ENCODE measurements at places on chromosomes 1 and 21.
A peak's percentile ranks its signal among the peaks of the same experiment; 100 is the strongest.

DNA sequence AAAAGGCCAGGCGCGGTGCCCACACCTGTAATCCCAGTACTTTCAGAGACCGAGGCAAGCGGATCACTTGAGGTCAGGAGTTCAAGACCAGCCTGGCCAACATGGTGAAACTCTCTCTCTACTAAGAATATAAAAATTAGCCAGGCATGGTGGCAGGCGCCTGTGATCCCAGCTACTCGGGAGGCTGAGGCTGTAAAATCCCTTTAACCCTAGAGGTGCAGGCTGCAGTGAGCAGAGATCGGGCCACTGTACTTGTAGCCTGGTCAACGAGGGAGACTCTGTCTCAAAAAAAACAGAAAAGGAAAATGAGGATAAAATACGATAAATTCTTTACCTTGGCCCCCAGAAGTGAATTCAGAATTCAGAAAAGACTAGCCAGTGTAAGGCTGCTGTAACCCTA lies 1.6 kb downstream of the TMEM50B start:
- no peak for DNase-seq

DNA sequence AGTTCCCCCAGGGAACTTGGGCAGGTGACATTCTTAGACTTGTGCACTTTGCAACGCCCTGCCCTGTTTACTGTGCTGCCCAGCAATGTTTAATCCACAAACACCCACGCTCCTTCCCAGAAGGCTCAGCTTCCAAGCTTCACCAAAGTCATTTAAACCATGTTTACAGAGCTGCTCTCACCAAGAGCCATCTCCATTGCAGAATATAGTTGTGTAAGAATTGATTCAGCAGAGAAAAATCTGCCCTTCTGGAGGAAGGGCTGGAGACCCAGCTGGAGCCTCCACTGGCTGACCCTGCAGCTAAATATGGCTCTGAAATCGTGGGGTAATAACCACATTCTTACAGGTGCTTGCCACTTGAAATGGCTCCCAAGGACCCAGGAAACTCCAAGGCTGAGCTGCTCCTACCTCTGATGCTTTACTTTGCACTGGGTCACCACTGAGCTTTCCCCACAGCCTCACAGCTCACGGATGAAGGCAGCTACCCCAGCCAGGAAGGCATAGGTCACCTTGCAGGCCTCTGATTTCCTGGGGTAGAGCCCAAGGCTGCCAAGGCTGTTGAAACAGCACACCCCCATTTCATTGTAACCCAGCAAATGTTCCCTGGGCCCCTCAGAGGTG lies 8.7 kb downstream of the CAPN2 start:
- DNase-seq, result no peak

- no peak for DNase-seq
Observed at GRCh38 chr1:23422941-23423340, 1.6 kb downstream of the TCEA3 start.

DNA sequence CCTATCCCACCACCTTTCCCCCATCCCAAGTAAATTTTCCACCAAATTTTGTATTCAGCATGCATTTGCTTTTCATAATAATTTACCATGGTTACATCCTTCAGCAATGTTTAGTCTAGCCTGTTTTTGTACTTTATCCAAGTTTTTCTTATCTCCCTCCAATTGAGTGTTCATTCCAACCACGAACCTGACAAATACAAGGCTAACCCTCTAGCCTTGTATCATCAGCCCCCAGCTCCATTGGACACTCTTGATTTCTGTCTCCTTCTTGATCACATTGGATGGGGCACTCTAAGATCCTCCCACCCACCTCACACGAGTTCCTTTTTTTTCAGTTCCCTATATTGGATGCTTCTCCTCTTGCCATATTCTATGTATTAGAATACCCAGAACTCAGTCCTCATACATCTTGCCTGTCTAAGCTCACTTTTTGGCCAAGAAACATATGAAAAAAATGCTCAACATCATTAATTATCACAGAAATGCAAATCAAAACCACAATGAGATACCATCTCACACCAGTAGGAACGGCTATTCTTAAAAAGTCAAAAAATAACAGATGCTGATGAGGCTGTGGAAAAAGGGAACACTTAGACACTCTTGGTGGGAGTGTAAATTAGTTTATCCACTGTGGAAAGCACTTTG lies 40.5 kb upstream of the SLC35F3 start:
- no peak for DNase-seq

- DNase-seq, result no peak
Observed at GRCh38 chr1:14606632-14607031, 8.1 kb downstream of the KAZN start.

GRCh38 chr1:9849691-9850441 lies 26.1 kb upstream of the CLSTN1 start:
- peak; percentile 16 for DNase-seq

DNA sequence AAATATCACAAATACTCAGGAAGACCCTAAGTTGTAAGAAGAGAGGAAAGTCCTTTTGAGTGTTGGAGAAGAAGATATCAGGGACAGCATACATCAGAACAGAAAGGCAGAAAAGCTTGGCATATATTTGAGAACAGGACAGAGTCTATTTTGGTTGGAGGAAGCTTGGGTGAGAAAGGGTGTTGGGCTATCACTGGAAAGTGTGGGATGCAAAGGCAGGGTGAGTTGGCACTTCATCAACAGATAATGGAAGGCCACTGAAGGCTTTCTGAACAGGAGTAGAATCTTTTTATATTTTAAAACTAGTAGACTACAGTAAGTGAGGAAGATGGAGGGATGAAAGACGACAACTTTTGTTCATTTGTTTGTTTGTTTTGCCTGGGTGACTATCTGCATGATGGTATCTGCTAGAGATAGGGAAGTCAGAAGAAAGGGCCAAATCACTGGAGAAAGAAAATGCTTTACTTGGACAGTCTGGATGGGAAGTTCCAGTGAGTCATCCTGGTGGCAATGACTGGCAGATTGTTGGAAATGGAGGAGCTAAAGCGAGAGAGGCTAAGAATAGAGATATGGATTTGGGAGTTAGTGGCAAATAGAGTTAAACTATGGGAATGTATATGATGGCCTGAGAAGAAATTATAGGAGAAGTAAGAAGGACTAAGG lies 33.7 kb upstream of the KCNA2 start:
- DNase-seq, result no peak

- DNase-seq, result no peak
Observed at GRCh38 chr1:10634428-10635084, 159.8 kb downstream of the PEX14 start.

DNA sequence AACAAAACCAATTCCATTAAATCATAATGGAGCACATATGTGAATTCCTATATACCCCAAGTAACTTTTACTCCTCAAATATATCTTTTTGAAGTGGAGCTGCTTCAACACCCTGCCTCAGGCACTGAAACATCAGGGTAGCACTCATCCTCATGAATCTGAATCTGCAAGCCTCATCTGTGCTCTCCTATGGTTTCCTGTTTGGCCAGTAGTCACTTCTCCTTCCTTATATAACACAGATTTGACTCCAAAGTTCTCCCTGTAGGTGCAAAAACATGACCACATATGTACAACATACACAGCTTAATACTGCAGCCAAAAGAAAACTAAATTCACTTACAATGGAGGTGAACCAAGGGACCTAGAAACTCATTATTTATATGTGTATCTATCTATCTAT lies 7.2 kb downstream of the TRIT1 start:
- DNase-seq, result no peak

DNA sequence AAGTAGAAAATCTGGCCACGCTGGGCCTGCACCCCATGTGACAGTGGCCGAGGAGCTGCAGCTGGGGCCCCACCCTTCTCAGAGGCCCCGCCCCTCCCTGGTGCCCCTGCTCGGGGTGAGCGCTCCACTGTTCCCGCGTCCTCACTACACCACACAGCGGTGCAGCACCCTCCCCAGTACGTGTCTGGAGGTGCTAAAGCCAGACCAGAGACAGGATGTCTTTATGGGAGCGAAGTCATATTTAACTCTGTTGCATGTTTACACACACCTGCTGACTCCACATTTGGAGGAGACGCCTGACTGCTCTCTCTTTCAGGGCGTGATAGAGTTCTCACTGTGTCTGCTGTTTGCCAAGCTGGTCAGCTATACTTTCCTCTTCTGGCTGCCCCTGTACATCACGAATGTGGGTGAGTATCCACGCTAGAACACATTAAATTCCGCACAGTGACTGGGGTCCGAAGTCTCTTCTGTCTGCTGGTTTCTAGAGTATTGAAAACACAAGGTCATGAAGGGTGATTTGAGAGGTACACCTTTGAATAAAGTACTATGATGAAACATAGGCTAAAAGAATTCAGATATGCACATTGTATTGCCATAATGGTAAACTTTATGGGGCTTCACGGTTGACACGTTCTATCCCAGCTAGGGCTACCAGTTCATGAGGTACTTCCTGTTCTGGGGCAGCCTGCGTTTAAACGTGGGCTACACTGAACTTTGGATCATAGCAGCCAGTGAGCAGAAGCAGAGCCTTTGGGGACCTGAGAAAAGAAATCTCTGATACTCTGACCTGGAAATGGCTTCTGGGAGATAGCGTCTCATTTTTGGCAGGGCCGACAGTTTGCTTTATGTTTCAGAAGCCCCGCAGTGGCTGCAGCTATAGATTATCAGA lies 48.4 kb downstream of the SLC37A1 start:
- DNase-seq, result no peak

- DNase-seq, result no peak
Observed at GRCh38 chr1:101293461-101294051, 56.7 kb downstream of the S1PR1 start.

- DNase-seq, result no peak
Observed at GRCh38 chr1:189616893-189617292, 860.8 kb downstream of the BRINP3 start.

DNA sequence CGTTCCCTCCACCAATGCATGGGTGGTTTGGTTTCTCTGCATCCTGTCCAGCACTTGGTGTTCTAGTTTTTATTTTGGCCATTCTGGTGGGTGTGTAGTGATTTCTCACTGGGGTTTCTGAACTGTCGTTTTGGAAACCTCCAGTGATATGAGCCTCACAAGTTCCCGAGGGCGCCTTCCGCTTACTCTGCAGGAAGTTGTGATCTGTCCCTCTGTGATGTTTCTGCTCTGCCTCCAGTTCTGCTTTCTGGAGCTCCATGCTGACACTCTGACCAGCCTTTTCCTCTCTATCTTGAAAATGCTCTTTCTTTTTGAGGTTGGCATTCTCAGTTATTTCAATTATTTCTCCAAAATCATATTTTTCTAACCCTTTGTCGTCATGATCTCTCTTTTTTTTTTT lies 111.6 kb downstream of the PLD5 start:
- DNase-seq, result no peak

Measured in SHP77 treated with DMSO at 0.1 percent for 48 hours (cell line).